HEK293T (cell line): ENCODE measurements at places on chromosomes 6 and 20.

DNA sequence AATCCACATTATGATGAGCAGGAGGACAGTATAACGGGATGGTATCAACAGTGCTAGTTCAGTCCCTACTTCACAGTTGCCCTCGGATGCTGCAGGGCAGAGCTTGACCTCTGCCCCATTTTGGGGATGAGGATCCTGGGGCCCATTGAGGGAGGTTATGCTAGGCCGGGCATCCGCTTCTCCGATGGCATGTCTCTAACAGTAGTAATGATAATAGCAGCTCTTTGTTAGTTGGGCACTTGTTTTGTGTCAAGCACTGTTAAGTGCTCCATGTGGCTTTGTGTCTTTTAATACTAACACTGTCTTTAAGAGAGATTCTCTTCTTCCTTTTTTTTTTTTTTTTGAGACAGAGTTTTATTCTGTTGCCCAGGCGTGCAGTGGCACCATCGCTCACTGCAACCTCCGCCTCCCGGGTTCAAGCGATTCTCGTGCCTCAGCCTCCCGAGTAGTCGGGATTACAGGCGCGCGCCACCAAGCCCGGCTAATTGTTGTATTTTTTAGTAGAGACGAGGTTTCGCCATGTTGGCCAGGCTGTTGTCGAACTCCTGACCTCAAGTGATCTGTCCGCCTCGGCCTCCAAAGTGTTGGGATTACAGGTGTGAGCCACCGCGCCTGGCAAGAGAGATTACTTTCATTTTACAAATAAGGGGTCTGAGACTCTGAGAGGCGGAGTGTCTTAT is 1.1 kb downstream of the MAPRE1 start:
- DNase-seq = no peak

GRCh38 chr6:73743556-73743955 is 47.6 kb downstream of the CD109 start:
- DNase-seq = no peak

- no peak for DNase-seq
These were observed 61.1 kb downstream of the TAF4 start for GRCh38 chr20:62004614-62005013.

GRCh38 chr20:45189861-45190260 is 15.2 kb downstream of the PI3 start:
- DNase-seq = no peak

DNA sequence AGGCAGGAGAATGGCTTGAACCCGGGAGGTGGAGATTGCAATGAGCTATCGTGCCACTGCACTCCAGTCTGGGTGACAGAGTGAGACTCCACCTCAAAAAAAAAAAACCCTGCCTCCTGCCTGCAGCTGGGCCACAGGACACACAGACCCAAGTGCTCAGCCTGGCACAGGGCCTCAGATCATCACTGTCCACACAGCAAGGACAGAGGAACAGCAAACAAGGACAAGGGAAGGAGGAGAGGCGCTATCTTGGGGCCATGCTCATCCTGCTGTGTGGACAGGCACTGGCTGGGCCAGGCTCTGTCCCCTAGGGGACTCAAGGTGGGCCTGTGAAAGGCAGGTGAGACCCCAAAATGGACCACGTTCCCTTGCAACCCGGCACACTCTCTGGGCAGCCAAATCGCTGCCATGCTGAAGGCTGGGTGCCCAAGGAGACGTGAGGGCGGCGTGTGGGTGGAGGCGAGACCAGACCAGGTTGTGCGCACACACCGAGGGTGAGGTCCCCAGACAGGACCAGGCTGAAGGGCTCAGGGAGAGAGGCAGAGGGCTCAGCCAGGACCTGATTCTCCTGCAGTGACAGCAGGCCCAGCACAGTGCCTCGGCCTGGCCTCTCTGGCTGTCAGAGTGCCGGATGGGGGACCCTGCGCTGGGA is 9.1 kb downstream of the UCKL1 start:
- no peak for DNase-seq

DNA sequence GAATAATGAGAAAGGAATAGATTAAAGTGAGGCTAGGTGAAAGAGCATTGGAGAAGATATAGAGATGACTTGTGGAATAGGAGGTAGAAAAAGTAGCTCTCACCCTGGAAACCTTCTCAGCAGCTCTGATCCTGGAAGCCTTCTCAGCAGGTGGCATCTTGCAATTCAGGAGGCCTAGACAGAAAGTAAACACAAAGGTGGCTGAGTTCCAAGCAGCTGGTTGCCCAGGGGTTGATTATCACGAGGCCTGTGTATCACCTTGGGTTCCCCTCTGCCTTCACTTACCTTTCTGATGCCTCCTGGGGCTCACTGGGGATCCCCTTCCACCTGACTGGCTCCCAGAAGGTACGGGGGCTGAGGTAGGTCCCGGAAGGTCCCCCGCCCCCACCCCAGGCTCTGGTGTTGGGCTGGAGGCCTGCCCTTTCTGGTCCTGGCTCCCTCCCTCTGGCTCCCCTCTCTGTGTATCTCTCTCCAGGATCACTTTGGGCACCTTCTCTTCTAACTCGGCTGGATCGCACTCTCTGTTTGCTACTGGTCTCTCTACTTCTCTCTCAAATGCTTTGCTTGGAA is 9.7 kb downstream of the MDC1 start:
- DNase-seq = no peak

- DNase-seq = peak; percentile 70
These were observed 3.2 kb upstream of the DEF6 start for GRCh38 chr6:35294308-35294945.

- DNase-seq = no peak
These were observed 803.7 kb downstream of the PHF3 start for GRCh38 chr6:64439274-64439673.

DNA sequence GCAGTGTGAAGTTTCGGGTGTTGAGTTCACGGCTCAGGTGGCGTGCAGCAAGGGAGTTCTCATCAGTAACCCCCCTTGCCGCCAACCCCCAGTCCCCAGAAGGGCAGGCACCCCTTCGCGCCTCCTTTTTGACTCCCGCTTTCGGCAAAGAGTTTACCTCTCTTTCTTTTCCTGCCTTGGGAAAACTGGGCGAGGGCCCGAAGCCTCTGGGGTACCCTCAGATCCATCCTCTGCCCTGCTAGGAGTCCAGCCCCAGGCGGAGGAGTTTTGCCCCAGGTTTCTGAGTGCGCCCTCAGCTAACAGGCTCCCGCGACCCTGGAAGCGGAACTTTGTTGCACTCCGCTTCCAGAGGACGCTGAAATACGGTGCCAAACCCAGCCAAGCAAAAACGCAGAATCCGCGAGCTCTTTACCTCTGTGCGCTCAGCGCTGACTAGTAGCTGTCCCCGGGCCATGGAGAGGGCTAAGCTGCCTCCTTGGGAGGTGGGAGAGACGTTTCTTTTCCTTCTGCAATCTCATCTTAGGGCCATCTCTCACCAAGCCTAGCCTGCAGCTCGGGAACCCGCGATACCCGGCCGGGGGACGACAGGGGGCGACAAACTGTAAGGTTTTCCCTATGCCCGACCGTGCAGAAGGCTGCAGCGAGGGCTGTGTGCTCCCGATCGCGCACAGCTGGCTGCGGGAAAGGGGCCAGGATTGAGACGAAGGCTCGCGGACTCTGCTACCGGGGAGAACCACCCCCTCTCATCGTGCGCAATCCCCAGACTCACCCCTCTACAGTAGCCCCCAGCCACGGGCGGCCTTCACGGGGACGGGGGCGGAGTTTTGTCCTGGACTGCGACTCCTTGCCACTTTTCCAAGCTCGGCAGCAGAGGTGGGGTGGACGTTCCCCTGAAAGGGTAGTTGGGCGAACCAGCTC is 2.7 kb upstream of the PAX1 start:
- DNase-seq = peak; percentile 34
